NCI-H774 (cell line): ENCODE measurements at places on chromosomes 3 and 15.

GRCh38 chr3:8657804-8658305 lies 13.3 kb upstream of the SSUH2 start:
- DNase-seq = no peak

GRCh38 chr3:32320080-32320479 lies 71.6 kb upstream of the CMTM7 start:
- DNase-seq = no peak

DNA sequence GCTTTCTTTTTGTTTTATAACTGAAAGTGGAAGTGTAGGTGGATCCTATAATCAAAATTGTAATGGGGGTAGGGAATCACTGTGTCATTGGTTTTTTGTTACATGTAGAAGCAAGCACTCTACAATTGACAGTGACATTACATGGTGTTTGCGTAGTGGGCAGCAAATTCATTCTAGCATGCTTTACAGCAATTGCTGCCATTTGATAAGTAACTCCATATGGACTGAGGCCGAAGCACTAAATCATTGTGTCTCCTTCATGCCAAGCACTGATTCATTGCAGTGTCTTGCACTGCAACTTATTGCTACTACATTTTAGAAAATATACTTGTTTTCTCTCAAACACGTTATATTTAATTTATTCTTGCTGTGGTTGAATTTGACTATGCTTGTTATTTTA lies 933.9 kb downstream of the NSUN3 start:
- no peak for DNase-seq

GRCh38 chr15:22839046-22839695 lies 705 bp downstream of the NIPA2 start:
- no peak for DNase-seq

DNA sequence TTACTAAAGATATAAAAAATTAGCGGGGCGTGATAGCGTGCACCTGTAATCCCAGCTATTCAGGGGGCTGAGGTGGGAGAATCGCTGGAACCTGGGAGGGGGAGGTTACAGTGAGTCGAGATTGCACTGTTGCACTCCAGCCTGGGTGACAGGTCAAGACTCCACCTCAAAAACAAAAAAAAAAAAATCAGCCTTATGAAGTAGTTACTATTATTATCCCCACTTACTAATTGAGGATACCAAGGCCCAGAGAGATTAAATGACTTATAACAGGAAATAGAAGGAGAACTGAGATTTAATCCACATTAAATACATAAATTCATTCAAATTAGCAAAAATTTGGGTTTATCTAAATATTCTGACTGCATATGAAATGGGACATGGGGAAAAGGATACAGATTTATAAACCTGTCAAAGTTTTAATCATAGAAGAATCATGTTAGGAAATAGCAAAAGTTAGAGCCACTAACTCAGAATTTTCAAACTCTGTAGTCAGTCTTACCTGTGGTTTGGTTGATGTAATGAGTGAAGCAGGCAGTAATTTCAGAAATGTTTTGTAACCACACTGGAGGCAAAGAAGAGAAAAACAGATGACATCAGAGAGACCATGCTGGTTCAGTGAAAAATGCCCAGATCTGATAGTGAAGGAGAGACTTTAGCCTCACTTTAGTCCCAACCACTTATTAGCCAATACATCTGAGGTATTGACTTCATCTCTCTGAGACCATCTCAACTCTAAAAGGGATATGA lies 25.0 kb upstream of the ACAP2 start:
- DNase-seq = no peak

DNA sequence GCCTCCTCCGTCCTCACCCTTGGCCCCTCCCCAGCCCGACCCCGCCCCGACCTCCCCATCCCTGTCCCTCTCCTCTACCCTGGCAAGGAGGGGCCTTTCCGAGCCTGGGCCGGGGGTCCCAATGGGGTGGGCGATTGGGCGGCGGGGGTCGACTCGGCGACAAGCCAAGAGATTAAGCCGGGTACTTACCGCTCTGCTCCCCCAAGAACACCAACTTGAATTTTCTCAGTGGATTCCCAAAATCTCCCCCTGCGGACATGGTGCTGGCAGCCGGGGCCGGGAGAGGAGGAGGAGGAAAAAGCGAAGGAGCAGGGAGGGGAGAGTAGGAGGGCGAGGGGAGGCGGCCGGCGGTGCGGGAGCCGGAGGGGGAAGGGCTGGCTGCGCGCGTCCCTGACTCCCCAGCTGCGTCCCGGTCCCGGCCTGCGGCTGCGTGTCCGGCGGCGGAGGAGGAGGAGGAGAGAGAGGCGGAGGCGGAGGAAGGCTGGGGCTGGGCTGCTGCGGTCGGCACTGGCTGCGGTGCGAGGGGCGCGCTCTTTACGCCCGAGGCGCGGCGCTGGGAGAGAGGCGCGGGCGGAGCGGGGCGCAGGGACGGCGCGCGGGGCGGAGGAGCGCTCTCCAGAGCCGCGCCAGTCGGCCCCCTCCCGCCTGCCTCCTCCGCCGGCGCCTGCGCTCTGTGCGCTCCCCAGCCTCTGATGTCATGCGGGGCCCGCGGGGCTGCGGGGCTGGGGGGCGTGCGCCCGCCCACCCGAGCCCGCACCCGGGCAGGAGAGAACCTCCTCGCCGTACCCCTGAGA lies at the start of gene RAB6B:
RAB6B (minus strand) TSS at position 675 of the 794 bp plus-strand sequence; CDS start at position 259, 416 bp downstream.
- peak; percentile 33 for DNase-seq

- DNase-seq = no peak
Observed at GRCh38 chr3:54999159-54999558, 71.3 kb upstream of the LRTM1 start.

GRCh38 chr3:121995161-121996137 lies 26.6 kb downstream of the ILDR1 start:
- no peak for DNase-seq

DNA sequence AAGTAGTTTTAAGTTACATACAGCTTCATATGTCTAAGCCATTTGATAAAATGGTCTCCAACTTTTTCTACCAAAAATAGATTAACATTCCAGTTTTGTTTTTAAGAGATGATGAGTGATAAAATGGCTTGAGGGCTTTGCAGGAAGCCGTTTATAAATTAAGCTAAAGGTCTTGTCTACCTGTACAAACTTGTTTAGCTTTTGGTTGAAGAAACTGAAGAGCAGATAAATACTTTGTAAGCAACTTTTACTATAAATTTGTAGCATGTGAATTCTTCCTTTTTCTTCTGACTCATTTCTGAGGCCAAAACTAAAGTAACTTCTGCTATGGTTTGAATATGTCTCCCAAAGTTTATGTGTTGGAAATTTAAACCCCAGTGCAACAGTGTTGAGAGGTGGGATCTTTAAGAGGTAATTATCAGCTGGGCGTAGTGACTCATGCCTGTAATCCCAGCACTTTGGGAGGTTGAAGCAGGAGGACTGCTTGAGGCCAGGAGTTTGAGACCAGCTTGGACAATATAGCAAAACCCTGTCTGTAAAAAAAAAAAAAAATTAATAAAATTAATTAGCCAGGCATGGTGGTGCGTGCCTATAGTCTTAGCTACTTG lies 8.2 kb upstream of the NEDD4 start:
- DNase-seq = no peak

- peak; percentile 8 for DNase-seq
Observed at GRCh38 chr3:71103430-71103921, 480.1 kb downstream of the FOXP1 start.

DNA sequence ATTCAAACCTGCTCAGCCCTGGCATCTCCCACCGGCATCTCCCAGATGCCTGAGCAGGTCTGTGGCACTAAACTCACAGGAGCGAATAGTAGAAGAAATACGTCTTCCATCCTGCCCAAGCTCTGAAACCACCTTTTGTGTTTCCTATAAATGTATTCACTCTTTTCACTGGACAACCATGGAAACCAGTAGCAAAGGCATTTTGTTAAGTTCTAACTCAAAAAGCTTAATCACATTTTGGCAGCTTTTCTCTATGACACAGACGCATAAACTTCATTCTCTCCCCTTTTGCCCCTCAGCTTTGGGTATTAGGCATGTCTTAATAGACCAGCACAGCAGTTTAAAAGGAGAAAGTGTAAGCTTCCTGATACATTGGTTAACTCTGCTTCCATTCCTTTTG lies 24.5 kb upstream of the ARNT2 start:
- no peak for DNase-seq

- DNase-seq = no peak
Observed at GRCh38 chr3:29324180-29324651, 43.3 kb downstream of the RBMS3 start.

GRCh38 chr3:167318996-167319615 lies 61.0 kb downstream of the ZBBX start:
- DNase-seq = no peak

- DNase-seq = no peak
Observed at GRCh38 chr3:25555695-25556437, 108.8 kb downstream of the TOP2B start.

GRCh38 chr3:149305376-149305775 lies 28.1 kb downstream of the TM4SF18 start:
- no peak for DNase-seq

GRCh38 chr3:46546896-46547440 lies 19.1 kb downstream of the LRRC2 start:
- no peak for DNase-seq

DNA sequence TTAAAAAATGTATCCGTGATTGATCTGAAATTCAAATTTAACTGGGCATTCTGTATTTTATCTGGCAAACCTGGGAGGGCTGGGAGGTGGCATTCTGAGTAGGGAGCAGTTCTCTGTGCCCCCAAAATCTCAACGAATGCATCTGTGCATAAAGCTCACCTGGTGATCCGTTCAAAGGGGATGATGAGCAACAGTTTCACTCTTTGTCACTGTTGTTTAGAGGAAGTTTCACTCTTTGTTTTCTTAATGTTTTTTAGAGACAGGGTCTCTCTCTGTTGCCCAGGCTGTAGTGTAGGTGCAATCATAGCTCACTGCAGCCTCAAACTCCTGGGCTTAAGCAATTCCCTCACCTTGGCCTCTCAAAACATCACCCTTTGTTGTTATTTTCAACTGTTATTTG lies 186.7 kb downstream of the SSR3 start:
- no peak for DNase-seq

- no peak for DNase-seq
Observed at GRCh38 chr3:72087420-72087819, 302.5 kb upstream of the PROK2 start.

DNA sequence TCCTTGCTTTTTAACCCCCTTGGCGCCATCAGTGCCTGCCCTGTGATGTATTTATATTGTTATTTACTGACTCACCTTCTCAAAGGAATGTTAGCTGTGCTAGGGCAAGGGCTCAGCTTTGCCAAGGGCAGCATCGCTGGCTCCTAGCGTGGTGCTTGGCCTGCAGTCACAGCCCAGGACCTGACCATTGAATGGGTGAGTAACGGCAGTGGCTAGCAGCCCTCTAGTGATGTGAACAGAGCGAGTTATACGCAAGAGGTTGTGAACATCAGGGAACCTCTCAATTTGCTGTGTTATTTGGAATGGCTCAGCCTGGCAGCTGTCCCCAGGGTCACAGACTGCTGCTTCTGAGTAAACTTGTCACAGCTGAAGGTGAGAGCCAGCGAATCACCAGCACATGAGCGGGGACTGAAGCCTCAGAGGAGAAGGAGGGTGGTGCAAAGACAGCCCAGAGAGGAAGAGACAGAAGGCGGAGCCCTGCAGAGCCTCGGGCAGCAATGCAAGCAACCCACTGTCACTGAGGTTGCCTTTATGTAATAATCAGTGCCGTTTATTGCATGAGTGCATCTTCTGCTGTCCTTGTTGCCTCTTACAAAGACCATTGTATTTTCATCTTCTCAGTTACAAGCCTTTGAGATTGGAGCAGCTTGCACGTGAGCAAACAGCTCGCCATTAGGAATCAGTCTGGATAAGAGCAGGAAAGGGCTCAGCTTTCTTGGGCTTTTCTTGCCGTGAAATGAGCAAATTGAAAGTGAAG lies 158.3 kb downstream of the SLCO3A1 start:
- DNase-seq = no peak

DNA sequence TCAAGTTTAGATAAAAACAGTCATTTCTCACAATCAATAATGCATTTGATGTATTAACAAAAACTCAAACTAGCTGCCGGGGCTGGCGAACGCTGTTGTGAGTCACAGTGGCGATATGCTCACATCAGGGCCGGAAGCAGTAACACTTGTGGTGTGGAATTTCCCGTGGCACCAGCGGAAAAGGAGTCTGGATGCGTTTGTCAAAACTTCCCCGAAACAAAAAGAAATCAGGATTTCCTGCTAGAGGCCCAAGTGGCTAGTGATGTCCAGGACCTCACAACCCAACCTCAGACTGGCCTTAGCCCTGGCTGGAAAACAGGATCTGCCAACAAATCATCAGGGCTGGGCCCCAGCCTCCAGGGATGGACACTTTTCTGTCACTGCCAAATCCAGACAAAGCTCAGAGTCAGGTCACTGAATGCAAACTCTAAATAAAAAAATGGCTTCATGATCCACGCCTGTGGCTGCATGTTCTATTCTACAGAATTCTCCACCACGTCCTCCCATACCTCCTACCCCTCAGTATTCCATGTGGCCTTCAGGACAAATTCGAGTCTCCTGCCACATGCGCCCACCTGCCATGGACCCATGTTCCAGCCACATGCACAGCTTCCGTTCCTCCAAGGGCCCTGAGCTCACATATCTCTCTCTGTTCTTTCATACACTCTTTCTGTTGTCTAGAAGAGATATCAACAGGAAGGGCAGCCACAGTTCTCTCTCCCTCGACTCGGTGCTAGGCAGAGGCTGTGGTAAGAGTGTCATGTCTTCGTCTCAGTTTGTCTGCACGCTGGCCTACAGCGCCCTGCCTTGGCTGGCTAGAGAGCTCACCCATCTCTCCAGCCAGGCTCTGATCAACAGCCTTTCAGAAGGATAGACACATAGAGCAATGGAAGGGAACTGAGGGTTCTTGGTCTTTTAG lies 35.4 kb downstream of the EHD4 start:
- no peak for DNase-seq

DNA sequence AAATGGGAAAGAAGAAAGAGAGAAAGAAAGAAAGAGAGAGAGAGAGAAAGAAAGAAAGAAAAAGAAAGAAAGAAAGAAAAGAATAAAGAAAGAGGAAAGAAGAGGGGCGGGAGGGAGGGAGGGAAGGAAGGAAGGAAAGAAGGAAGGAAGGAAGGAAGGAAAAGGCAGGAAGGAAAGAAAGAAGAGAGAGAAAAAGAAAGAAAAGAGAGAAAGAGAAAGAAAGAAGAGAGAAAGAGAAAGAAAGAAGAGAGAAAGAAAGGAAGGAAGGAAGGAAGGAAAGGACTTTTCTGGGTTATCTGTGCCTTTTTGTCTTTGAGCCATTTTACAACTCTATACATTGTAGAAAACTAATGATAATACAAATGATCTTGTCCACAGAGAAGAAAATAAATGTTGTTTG lies 136.6 kb upstream of the SMAD3 start:
- DNase-seq = no peak

- DNase-seq = no peak
Observed at GRCh38 chr3:194396859-194397756, 2.0 kb downstream of the GP5 start.

- DNase-seq = peak; percentile 59
Observed at GRCh38 chr15:86526938-86527690, 447.4 kb downstream of the AGBL1 start.

- no peak for DNase-seq
Observed at GRCh38 chr15:32842081-32842480, 124.3 kb downstream of the GREM1 start.

GRCh38 chr3:115832265-115832664 lies 209.0 kb downstream of the GAP43 start:
- no peak for DNase-seq

GRCh38 chr3:9399337-9399703 lies 1.9 kb downstream of the SETD5 start:
- DNase-seq = no peak

- DNase-seq = no peak
Observed at GRCh38 chr3:107633327-107634098, 110.8 kb downstream of the BBX start.

GRCh38 chr15:100318880-100319279 lies 22.9 kb downstream of the ADAMTS17 start:
- DNase-seq = no peak
